Heart right ventricle (tissue), 16 donors: ENCODE measurements at places on chromosomes 5 and 9. TPM values are rescaled to one million over a fixed set of nuclear protein-coding genes. Genes with fewer than 3 reads are reported as not detected.
A peak's percentile ranks its signal among the peaks of the same experiment; 100 is the strongest.

GRCh38 chr9:79968533-79968932 lies 396.8 kb downstream of the TLE4 start:
- DNase-seq: no peak

- no peak for DNase-seq
These were observed 57.7 kb upstream of the CER1 start for GRCh38 chr9:14780251-14780650.

DNA sequence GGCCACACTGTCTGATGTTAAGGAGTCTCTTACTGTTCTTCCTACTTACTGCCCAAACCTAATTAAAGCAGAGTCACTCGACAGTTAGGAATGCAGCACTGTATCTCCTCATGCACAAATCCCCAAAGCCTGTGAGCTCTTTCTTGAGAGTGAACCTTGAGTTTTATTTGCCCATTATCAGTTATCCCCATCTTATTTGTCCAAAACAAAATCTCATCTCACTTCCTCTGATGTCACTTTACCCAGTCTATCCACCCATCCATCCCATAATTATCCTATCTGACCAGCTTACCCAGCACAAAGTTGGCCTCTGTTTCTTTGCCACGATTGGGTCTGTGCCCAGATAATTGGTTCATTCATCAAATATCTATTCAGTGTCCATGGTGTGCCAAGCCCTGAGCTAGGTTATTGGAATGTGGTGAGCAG lies 250.8 kb downstream of the SLIT3 start:
- DNase-seq: no peak

DNA sequence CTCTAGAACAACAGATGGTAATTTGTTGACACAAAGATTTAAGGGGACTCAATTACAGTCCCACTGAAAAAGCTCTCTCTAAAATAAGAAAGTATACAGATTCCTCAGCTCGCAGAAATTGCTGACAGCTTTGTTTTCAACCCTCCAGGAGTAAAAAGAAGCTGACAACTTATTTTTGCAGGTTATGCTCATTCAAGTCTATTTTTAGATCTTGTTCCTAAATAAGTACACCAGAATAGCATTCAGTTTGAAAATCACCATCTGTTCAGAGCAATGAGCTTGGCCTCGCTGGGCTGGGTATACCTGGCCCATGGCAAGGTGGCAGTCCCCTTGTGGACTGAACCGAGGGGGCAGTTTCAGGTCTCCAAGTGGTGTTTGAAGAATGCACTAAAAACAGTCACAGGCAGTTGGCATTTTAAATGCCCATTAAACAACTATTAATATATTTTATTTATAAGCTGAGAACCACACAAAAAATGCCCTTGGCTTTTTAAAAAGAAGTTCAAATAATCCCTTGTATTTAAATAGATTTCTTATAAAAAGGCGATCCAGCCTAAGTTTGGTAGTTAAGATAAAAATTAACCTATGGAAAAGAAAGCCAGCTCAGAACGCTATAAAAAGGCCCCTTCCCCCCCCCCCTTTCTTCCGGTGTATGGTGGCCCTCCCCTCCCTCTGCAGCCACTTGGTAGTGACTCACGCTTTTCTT lies 169.2 kb downstream of the AUH start:
- no peak for DNase-seq

The SPAG8 gene
- 0.84 TPM for polyA plus RNA-seq

- DNase-seq: no peak
These were observed 49.0 kb downstream of the SPTLC1 start for GRCh38 chr9:92066168-92066567.

The NSUN2 gene
- polyA plus RNA-seq: 27.9 TPM

- no peak for DNase-seq
These were observed 58.2 kb downstream of the IPPK start for GRCh38 chr9:92611621-92612285.

DNA sequence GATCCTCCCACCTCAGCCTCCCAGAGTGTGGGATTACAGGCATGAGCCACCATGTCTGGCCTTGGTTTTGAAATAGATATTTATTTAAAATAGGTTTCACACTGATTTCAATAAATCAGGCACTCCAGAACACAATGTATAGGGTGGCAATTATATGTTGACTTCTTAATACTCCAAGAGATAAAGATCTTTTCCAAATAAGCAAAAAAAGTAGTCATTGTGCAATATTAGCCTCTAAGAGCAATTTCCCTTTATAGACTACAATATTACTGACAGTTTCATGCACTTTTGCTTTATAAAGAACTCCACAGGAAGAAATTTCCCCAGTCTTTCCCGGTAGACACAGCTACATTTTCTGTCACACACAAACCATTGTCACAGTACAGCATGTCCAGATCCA lies 23.4 kb upstream of the RUFY1 start:
- DNase-seq: no peak

The SUB1 gene
- 86.8 TPM for polyA plus RNA-seq

GRCh38 chr5:135106610-135107471 lies 72.8 kb upstream of the PITX1 start:
- DNase-seq: no peak

DNA sequence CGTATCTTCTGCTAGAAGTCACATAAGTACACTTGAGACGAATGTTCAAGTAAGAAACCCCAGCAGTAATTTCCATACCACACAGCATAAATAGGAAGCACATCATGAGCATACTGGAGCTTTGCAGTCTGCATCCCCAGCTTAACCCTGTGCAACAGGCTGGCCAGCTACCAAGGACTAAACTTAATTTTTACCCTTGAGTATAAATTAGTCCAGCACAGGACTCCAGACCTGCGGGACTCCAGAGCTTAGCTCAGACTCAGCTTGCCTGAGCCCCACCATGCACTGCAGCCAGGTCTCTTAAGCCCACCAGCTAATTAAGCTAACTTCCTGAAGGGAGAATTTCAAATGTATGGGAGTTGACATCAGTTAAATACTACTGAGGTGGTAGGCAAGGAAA lies 491.0 kb downstream of the ARHGEF28 start:
- no peak for DNase-seq

The PFN3 gene
- polyA plus RNA-seq: not detected

The ANKRD18B gene
- polyA plus RNA-seq: 0.13 TPM

The NIPSNAP3A gene
- polyA plus RNA-seq: 10.2 TPM

- DNase-seq: no peak
These were observed 351.5 kb downstream of the GADD45G start for GRCh38 chr9:89956331-89956730.

GRCh38 chr5:67146574-67146973 lies 50.0 kb downstream of the CD180 start:
- DNase-seq: no peak

The ADAMTSL1 gene
- polyA plus RNA-seq: 1.6 TPM

The LCN2 gene
- 0.62 TPM for polyA plus RNA-seq

DNA sequence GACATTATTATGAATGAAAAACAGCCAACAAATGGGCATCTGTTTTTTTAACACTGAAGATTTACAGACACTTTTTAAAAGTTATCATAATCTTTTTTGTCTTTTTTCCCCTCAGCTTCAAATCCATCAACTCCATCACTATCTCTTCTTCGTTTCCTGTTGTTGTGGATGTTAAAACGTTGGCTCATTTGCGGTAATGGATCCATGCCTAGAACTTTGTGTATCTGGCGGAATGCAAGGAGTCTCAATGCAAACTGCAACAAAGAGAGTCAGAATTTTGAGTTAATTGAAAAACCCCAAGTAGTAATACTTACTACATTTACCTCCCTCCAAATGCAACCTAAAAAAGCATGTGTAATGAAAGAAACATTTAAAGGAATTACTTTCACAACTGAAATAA lies 42.9 kb upstream of the MTMR12 start:
- no peak for DNase-seq

GRCh38 chr5:3778000-3778550 lies 182.4 kb downstream of the IRX1 start:
- DNase-seq: no peak

- DNase-seq: no peak
These were observed 114.6 kb downstream of the C5orf15 start for GRCh38 chr5:133853646-133854365.

GRCh38 chr9:115849679-115850412 lies 303.7 kb upstream of the PAPPA start:
- DNase-seq: no peak

DNA sequence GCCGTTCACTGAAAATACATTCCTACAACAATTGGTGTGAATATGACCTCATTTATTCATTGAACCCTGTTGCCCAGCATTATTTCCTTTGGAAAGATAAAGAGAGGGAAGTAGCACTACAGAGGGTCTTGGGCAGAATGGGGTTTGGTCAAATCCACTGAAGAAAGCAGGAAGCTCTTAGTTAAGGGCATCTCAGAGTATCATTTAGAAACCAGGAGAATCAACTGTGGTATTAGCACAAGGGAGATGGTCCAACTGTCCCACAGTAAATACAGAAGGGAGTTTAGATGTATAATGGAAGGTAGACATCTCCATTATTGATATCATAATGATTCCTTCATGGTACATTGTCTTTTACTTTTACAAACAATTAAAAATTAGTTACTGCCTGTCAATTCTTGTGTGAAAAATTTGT lies 47.1 kb downstream of the LIX1 start:
- DNase-seq: no peak

The PRRX2 gene
- 3.0 TPM for polyA plus RNA-seq

DNA sequence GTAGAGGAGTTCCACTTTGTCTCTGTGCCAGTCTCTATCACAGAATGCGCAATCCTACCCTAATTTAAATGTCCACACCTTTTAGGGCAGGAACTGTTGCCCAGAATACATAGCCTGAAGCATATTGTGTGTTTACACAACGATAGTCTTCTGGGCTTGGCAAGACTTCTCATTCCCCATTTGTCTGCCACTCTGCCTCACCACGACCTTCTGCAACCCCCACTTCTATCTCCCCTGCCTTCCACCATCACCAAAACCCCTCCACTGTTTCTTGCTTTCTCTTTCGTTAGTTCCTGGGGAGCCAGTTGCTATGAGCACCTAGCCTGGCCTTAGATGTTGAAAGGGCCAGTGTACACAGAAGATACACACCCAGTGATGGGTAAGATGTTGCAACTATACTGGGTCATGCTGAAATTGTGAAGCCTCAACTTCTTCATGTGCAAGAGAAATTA lies 883 bp upstream of the RNF145 start:
- no peak for DNase-seq

- peak; percentile 1 for DNase-seq
These were observed 60.6 kb upstream of the AFAP1L1 start for GRCh38 chr5:149210968-149211490.

DNA sequence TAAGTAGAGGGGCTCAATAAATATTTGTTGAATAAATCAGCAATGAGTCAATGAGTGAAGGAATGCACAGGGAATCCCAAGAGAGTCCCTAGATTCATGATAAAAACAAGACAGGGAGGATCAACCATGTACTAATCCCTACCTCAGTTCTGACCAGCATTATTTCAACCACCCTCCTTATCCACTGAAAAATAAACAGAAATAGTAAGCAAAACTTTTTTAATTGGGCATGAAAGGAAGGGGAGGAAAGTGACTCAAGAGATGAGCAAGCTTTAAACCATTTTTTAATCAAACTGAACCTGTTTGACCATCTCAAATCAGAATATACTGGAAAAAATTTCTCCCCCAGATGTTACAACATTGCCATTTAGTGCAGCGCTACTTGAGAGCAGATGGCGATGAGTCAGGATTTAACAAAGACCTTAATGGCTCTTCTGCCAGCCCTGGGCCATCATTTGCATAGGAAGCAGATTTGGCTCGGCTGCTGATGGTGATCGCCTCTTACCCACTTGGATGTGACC lies 194.8 kb upstream of the SLC30A5 start:
- DNase-seq: no peak

The ZNF189 gene
- polyA plus RNA-seq: 10.9 TPM

DNA sequence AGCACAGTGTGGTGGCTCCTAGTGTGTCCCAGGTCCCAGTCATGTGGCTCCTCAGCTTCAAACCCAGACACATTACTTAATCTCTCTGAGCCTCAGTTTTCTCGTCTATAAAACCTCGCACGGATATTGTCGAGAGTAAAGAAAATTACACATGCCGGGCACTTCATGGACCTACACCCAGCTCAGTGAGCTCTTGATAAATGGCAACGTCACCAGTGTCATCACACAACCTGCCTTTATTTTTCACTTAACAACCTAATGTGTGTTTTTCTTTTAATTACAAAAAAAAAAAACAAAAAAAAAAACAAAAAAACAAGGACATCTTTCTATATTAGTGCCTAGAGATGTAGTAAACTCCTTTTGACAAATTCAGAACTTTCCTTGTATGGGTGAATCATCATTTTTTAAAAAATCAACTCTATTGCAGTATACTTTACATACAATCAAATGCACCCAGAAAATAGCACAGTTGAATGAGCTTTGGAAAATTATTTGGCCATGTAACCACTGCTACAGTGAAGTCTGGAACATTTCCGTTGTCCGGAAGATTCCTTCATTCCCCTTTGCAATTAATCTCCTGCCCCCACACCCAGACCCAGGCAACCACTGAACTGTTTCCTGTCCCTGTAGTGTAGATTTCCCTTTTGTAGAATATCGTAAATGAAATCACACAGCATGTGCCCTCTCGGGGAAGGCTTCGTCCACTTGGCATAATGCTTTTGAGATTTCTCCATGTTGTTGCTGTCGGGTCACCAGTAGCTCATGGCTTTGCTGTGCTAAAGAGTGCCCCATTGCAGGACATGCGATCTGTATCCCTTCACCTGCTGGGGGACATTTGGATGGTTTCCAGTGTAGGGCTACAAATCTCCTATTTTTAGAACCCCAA lies 100.4 kb upstream of the LARP1 start:
- no peak for DNase-seq

The EPB41L4B gene
- 0.20 TPM for polyA plus RNA-seq

GRCh38 chr9:126745574-126746411 lies 59.0 kb upstream of the ZBTB43 start:
- DNase-seq: no peak

DNA sequence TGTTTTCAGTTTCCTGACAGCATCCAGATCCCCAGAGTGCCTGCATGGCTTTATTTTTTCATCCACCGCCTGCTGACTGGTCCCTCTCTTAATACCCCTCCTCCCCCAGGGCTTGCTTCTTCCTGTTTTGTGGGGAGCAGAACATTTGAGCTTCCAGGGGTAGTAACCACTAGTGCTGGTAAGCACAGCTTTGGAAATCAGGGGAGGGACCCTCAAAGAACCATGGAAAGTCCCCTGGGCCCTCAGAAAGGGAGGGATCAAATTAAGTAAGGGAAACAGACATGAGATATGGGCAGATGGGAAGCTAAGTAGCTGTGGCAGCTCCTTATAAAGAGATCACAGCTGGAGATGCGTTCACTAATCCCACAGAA lies 26.8 kb downstream of the GRIA1 start:
- peak; percentile 4 for DNase-seq

- no peak for DNase-seq
These were observed 1823.4 kb downstream of the MAT2B start for GRCh38 chr5:165328846-165329245.

The SPINK6 gene
- not detected for polyA plus RNA-seq

GRCh38 chr5:166562246-166562645 lies 1729.2 kb upstream of the WWC1 start:
- no peak for DNase-seq

- DNase-seq: no peak
These were observed 104.7 kb downstream of the KCTD16 start for GRCh38 chr5:144275329-144275728.

DNA sequence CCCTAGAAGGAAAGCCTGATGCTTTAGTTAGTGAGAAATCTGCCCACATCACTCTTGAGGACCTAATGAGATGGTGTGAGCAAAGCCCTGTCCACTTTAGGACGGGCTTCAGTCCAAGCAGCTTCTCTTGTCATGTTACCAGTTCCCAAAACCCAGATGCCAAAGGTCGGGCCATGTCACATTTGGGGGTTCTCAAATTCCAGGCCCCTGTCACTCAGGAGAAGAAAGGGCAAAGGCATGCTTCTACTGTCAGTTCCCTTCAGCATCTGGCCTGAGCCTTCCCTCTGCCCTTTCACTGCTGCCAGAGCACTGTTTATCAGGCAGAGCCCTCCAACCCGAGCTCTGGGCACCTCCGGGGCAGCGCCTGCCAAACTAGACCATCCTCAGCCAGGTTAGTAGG lies 556.0 kb downstream of the BNC2 start:
- DNase-seq: no peak
